ENCODE measurements at places on chromosomes 2 and 18. TPM values are rescaled to one million over a fixed set of nuclear protein-coding genes. Genes with fewer than 3 reads are reported as not detected.

- DNase-seq = no peak
These were observed 284.5 kb upstream of the EPAS1 start for GRCh38 chr2:46012618-46013240.

DNA sequence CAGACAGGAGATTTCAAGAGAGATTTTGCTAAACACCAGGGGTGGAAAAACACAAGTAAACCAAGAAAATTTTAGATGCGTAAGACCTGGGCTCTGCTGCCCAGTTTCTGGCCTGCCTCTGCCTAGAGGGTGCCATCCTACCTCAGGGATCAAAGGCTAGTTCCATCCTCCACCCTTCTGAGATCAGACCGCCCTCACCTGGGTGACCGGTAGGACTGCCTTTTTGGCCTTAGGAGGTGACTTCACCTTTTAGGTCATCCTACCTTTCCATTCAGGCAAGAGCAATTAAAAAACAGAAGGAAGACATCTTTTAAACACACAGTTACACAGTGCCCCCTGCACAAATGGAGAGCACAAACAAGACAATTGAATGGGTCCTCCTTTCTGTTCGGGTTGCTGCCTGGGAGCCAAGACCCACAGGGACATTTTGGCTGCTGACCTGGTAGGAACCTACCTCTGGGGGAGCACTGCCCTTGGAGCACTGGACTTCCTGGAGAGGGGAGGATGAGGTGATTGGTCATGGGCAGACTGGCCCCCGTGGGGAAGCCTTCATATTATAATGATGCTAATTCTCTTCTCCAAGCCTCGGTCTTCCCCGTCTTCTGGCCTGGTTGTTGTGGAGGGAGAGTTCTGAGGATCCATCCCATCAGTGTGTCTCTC, 3.1 kb downstream of the PSD4 start:
- no peak for DNase-seq

- no peak for DNase-seq
These were observed 95.9 kb downstream of the XIRP2 start for GRCh38 chr2:166984188-166984587.

GRCh38 chr2:15238028-15238427, 323.1 kb downstream of the NBAS start:
- DNase-seq = no peak

DNA sequence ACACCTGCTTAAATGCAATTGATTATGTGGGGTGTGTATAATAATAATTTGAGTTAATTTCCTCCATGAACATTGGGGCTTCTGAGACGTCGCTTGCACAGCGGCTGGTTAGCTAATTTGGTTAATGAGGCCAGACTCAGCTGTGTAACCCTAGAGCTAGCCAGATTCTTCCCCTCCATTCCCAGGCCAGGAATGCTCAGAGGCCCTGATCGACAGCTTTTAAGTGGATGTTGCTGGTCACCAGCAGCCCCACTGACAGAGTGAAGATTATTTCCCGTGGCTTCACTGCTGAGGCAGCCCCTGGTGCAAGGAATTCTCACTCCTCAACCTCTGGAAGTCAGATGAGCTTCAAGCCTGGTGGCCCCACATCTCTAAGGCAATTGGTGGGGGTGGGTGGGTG, 12.4 kb upstream of the EPAS1 start:
- DNase-seq = no peak

DNA sequence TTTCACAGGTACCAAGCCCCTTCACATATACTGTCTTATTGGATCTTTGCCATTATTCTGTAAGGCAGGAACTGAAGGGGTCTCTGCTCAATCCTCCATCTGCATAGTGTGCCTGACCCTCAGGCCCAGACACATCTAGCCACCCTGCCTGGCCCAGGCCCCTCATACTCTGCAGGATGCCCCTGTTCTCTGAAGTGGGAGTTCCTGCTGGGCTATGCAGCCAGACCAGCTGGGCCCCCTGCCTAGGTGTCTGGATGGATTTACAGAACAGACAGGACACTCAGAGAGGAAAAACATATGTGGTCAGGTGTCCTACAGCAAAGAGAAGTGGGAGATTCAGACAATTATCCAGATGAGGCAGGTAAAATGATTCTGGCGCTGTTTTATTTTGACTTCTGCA, 42.0 kb downstream of the SLC4A5 start:
- no peak for DNase-seq

DNA sequence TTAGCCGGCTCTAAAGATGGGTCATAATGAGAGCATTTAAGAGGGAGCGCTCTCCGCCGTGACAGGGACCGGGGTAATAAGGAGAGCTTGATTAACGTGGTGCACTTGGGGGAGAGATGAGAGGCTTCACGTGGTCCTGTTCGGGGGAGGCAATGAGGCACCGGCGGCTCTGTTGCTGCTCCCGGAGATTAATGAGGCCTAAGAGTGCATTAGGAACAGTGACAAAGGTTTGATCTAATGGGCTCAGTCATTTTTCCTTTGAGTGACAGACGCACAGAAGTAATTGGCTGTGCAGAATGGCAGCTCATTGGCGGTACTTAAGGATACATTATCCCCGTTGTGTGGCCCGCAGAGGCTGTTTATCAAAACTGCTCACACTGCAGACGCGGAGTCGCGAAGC, 250.7 kb downstream of the GBX2 start:
- DNase-seq = no peak

DNA sequence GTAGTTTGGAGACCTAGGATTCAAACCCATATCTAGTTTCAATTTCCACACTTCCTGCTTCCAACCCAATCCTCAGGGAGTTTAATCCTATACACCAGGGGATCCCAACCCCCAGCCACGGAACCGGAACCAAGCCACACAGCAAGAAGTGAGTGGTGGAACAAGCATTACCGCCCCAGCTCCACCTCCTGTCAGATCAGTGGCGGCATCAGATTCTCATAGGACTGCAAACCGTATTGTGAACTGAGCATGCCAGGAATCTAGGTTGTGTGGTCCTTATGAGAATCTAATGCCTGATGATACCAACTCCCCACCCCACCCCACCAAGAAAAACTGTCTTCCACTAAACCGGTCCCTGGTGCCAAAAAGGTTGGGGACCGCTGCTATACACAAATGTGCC, 52.5 kb downstream of the PRPF40A start:
- DNase-seq = no peak

GRCh38 chr2:40458271-40458794, 6.4 kb upstream of the SLC8A1 start:
- DNase-seq = no peak

DNA sequence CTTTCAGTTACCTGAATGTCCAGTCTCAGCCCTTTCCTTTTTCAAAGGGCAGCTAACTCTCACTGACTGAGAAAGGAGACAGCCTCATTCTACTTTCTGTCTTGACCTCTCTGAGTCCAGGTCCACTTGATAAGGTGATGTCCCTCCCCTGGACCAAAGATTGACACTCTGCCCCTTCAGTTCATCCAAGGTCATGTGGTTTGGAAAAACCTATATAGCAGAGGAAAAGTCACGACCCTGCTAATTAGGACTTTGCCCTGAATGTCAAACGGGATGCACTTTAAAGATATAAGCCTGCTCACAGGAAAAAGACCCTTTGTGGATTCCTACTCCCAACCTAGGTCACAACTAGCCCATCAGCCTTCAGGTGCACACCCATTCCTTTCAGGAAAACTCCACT, 208.3 kb downstream of the AGPS start:
- DNase-seq = no peak

DNA sequence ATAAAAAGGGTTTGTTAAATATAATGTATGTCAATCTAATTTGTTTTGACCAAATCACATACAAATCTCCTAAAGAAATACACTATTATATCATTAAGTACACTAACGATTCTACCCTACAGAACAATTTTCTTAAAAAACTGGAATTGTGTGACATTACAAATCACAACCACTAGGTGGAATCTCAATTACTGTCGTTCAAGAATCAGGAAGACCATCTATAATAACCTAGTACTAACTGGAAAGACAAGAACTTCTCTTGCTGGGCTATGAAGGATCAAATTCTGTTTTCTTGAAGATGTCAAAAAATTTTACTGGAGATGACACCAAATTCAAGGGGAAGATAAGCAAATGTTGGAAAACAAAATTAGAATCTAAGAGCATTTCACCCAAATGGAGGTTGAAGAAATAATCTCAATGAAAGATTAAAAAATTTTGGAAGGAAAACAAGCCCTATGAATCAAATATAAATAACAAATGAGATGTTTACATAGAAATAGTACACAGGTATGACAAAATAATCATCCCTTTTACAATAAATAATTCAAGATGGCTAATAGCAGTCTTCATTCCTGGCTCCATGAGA, 110.9 kb downstream of the STK39 start:
- DNase-seq = no peak

GRCh38 chr2:134466141-134466540, 212.3 kb downstream of the MGAT5 start:
- DNase-seq = peak; percentile 24

- no peak for DNase-seq
These were observed 92.7 kb upstream of the PXDN start for GRCh38 chr2:1837022-1837421.

GRCh38 chr2:108586631-108587030, 52.4 kb downstream of the LIMS1 start:
- no peak for DNase-seq

- no peak for DNase-seq
These were observed 52.0 kb downstream of the SLC4A5 start for GRCh38 chr2:74291218-74291544.

- no peak for DNase-seq
These were observed 148.3 kb upstream of the KLHL14 start for GRCh38 chr18:32920796-32921787.

DNA sequence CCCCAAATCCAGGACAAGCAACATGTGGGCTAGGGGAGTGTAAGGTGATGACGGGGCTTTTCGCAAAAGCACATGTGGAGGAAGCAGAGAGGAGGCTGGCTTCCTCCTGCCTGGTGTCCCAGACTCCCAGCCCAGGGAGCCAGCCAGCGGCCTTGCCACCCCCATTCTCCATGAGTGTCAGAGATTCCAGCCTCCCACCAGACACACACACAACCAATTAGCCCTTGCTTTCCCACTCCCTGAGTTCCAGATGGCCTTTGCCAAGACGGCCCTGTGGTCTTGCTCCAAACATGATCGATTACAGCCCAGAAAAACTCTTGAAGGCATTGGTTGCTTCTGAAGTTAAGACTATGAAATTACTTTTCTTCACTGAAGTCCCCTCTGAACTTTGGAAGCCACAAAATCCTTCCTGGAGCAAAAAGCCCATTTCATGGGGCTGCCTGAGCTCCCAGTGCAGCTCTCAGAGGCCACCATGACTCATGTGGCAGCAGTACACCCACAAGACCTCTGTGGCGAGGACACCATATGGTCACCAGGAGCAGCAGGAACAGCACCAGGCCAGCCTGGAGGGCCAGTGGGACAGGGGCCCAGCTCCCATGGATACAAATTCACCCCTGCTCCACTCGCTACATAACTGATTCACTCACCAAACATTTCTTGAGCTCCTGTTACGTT, 69.1 kb upstream of the PID1 start:
- no peak for DNase-seq

- DNase-seq = no peak
These were observed 83.0 kb upstream of the NOSTRIN start for GRCh38 chr2:168719446-168719845.

DNA sequence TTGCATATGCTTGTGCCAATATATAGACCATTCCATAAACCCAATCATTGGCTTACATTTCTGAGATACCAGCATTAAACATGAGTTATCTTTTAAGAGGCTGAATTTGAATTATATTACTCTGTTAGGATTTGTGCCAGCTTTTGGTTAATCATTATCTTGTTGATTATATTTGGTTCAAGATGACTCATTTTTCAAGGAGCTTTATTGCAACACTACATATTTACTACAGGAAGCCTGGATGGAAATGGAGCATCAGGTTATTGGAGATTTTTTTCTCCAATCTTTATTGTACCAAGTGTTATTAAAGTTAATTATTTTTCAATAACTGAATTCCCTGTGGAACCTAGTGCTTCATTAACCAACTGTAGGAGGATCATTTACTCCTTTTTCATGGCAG, 26.4 kb downstream of the EML4 start:
- DNase-seq = no peak

GRCh38 chr2:83051538-83052170, 1407.4 kb downstream of the SUCLG1 start:
- DNase-seq = no peak

The VIT gene
- total RNA-seq = 0.21 TPM

The ANKRD29 gene
- total RNA-seq = 1.1 TPM

The RMND5A gene
- 72.6 TPM for total RNA-seq

The VRK2 gene
- 27.2 TPM for total RNA-seq

The CGREF1 gene
- total RNA-seq = 1.3 TPM

The KLHL41 gene
- 0.61 TPM for total RNA-seq

The GATA6 gene
- 52.7 TPM for total RNA-seq

The ZNF804A gene
- total RNA-seq = 0.13 TPM

The CBLN2 gene
- 1.1 TPM for total RNA-seq

The RAD51AP2 gene
- total RNA-seq = 0.11 TPM

The B3GNT2 gene
- total RNA-seq = 20.1 TPM

The GREB1 gene
- 0.77 TPM for total RNA-seq

The EVA1A gene
- 0.25 TPM for total RNA-seq

Measured in colonic mucosa (tissue), 4 donors.